Foreskin keratinocyte (primary cell): ENCODE measurements at places on chromosomes 7 and 10. TPM values are rescaled to one million over a fixed set of nuclear protein-coding genes. Genes with fewer than 3 reads are reported as not detected.

Gene OPALIN
- total RNA-seq, result not detected in 2 replicates

Gene RASA4B
- total RNA-seq, result 0.51 and 0.53 TPM in 2 replicates

Gene CRHR2
- total RNA-seq, result not detected in 2 replicates

Gene CPA4
- total RNA-seq, result 35.4 and 65.2 TPM in 2 replicates

Gene ANKRD16
- total RNA-seq, result 5.2 and 5.7 TPM in 2 replicates

Gene ANKRD30A
- total RNA-seq, result not detected in 2 replicates

Gene EGR2
- 0.03 TPM in 1 of 2 replicates, not detected in the other for total RNA-seq

Gene CDK5
- 17.7 and 18.6 TPM in 2 replicates for total RNA-seq

Gene SLC25A28
- 30.1 and 36.2 TPM in 2 replicates for total RNA-seq

Gene RBP4
- not detected in 2 replicates for total RNA-seq

Gene LLCFC1
- not detected in 2 replicates for total RNA-seq

Gene CNPY4
- total RNA-seq, result 10.9 and 13.0 TPM in 2 replicates

Gene ATOH7
- total RNA-seq, result 0.07 TPM in 1 of 2 replicates, not detected in the other
